ENCODE measurements at places on chromosomes 16 and 17.

DNA sequence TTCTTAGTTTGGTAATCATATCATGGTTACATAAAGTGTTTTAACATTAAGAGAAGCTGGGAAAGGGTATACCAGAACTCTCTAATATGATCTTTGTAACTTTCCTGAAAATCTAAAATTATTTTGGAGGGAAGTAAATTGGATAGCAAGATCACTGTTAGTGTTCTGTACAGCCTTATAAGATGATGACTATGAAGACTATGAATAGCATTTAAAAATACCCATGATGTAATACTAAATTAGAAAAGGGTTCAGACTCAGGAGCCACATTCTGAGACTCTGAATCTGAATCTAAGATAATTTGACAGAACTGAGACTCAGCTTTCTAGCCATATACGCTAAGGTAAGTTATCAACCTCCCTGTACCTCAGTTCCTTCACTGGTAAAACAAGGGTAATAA is 208.0 kb upstream of the C17orf78 start:
- no peak for DNase-seq

GRCh38 chr16:12721841-12722421 is 81.8 kb downstream of the CPPED1 start:
- no peak for DNase-seq

DNA sequence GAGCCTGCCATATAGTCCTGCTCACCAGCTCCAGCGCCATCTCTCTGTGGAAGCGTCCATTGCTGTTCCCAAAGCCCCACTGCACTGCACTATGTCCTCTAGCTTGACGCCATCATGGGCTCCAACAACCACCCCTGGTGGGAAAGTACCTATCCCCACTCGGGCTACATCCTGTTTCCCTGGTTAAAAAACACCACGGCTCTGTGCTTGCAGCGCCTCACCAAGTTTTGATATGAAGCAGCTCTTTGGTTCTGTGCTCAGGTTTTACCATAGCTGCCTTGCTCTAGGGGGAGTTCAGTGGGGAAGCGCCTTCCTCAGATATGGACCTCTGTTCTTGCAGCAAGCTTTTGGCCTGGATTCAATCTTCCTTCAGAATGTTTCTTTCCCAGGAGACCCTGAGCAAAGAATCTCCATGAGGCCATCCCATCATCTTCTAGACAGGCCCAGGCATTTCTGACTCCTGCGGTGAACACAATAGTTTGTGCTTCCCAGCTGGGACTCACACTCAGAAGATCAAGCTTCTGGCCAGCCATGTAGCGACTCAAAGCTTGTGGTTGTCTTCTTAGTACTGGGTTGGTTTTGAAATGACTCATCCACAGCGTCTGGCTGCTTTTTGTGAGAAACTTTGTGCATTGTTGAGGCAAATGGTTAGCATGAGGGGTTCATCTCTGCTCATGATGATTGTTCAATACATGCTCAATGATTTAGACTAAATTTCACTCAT is 39.5 kb downstream of the DYNLRB2 start:
- DNase-seq = peak; percentile 58

- DNase-seq = no peak
Measured at GRCh38 chr17:49567104-49567521, 8.6 kb upstream of the NXPH3 start.

DNA sequence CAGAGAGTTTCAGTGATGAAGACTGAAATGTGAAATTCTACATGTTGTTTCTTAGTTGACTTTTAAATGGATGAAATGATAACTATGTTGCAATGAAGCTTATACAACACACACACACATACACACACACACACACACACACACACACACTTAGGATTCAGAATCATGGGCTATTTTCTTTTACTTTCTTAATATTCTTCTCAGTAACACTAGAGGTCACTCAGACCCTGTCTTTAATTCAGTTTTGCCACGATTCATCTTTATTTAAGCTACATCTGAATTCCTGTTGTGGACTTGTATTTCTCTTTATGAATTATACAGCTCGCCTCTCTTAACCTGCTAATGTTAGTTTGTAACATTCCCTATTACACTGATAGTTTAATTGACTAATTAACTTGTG is 109.6 kb upstream of the GOT2 start:
- DNase-seq = no peak

All from activated naive CD4-positive, alpha-beta T cell treated with anti-CD3 and anti-CD28 coated beads, Interleukin-2, amount 50 U/mL, for 16 hours (primary cell).